ENCODE measurements at places on chromosomes 1 and 21.

- H3K4me3 ChIP-seq = peak overlapping the region; percentile 76
- H3K4me1 ChIP-seq = peaks cover 23% of the 10 kb centered on the region
- peaks cover 2% of the 10 kb centered on the region for H3K27me3 ChIP-seq
- H3K27ac ChIP-seq = peak overlapping the region; percentile 68
- no peak for DNase-seq
- H3K36me3 ChIP-seq = no peaks in the 10 kb centered on the region
Observed at GRCh38 chr1:16207318-16208269, 4.9 kb downstream of the ARHGEF19 start.

- DNase-seq = no peak
- no peaks in the 10 kb centered on the region for H3K36me3 ChIP-seq
- H3K27me3 ChIP-seq = peaks cover 7% of the 10 kb centered on the region
Observed at GRCh38 chr21:44293551-44294231, 6.2 kb upstream of the PFKL start.

GRCh38 chr1:110237386-110238152 is 27.5 kb downstream of the KCNC4 start:
- H3K4me1 ChIP-seq = peaks cover 34% of the 10 kb centered on the region
- H3K4me3 ChIP-seq = no peak overlapping the region
- H3K36me3 ChIP-seq = no peaks in the 10 kb centered on the region
- DNase-seq = no peak

GRCh38 chr1:20931930-20932436 is 144.9 kb upstream of the HP1BP3 start:
- no peak for DNase-seq
- no peak overlapping the region for H3K4me3 ChIP-seq
- H3K4me1 ChIP-seq = peaks cover 7% of the 10 kb centered on the region
- H3K27me3 ChIP-seq = no peaks in the 10 kb centered on the region
- no peak overlapping the region for H3K27ac ChIP-seq
- peaks cover 12% of the 10 kb centered on the region for H3K36me3 ChIP-seq

All from neural crest cell (in vitro differentiated cells).